Fibroblast of lung (primary cell): ENCODE measurements at places on chromosomes 2 and 18.

- peak; percentile 99 for DNase-seq
Measured at GRCh38 chr2:173184031-173185004, 108.7 kb downstream of the MAP3K20 start.

DNA sequence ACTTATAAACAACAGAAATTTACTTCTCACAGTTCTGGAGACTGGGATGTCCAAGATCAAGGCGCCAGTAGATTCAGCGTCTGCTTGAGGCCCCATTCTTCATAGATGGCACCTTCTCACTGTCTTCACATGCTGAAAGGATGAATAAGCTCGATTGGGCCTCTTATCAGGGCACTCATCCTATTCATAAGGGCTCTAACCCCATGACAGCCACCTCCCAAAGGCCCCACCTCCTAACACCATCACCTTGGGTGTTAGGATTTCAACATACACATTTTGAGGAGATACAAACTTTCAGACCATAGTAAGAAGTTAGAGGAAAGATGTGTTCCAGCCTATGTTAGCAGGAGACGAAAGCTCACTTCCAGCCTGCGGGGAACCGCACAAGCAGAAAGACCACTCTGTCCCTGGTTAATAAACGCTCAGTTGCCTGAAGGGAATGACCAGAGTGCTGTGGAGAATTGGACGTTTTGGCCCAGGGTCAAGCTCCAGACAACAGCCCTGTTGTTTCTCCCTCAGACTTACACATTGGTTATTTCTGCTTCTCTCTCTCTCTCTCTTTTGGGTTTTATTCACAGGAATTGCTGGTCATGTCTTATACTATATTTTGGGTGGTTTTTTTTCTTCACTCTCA is 90.3 kb downstream of the MAPRE2 start:
- no peak for DNase-seq

GRCh38 chr18:54774981-54775665 is 53.2 kb upstream of the RAB27B start:
- peak; percentile 55 for DNase-seq

GRCh38 chr2:75807992-75808391 is 97.3 kb upstream of the GCFC2 start:
- DNase-seq, result no peak

GRCh38 chr2:67656875-67657274 is 259.7 kb downstream of the ETAA1 start:
- DNase-seq, result peak; percentile 80

- peak; percentile 47 for DNase-seq
Measured at GRCh38 chr2:9637330-9637729, 6.5 kb upstream of the YWHAQ start.

DNA sequence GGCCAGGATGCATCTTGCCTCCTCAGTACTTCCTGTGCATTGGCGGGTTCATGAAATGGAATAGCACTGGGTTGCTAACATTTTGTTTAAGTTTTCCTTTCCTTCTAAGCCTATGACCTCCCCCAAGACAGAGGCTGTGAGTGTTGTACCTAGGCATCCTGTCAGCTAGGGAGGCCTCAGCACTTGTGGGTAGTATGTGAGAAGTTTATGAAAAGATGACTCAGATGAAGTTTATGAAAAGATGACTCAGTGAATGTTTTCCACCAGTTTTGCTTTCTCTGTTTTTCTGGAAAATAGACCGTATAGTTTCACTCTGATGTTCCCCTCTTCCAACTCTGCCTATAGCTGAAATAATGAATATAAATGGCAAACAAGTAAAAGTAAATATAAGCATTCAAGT is 412.9 kb downstream of the TMEM182 start:
- no peak for DNase-seq

- DNase-seq, result no peak
Measured at GRCh38 chr2:6647046-6647445, 218.7 kb downstream of the CMPK2 start.

DNA sequence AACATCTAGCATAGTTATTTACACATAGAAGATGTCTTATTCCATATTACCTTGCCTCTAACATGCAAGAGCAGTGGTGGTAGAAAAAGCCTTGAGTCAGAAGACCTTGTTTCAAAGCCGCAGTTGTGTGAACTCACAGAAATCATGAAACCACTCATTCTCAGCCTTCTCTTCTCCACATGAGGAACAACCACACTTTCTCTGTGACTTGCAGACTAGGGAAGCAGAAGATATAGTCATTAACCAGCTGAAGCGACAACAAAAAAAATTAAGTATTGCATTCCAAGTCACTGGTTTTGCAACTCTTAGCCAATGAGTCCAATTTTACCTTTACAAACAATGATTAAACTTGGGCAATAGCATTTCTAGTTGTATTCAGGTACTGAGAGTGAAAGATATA is 19.0 kb downstream of the TWSG1 start:
- no peak for DNase-seq

DNA sequence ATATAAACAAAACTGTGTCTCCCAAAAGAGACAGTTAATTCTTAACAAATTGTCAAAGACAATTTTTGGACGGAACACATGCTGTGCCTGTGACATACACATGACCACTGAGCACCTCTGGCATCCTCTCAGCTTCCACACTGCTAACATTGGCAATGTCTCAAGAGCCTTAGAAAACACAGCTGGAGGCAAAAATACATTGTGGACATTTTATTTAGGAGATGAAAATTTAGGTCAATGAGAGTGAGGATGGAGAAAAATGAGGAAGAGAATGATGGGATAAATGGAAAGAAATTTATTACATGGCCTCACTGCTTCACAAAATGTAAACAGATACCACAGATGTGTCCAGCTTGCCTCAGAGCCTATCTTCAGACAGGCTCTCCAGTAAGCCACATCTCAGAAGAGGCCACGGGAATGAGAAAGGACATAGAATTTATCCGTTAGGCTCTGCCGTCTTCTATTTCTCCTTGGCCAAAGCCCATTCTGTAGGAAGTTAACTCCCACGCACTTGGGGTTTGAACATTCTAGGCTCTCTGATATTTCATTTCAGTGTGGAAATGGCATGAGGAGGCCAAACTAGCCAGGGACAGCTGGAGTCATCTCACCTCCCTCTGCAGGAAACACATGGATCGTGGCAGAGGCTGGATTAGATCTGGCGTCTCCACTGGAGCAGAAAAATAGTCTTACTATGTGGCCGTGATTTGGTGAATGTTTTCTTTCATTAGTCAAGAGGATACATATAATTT is 519.4 kb upstream of the DSEL start:
- DNase-seq, result peak; percentile 68

DNA sequence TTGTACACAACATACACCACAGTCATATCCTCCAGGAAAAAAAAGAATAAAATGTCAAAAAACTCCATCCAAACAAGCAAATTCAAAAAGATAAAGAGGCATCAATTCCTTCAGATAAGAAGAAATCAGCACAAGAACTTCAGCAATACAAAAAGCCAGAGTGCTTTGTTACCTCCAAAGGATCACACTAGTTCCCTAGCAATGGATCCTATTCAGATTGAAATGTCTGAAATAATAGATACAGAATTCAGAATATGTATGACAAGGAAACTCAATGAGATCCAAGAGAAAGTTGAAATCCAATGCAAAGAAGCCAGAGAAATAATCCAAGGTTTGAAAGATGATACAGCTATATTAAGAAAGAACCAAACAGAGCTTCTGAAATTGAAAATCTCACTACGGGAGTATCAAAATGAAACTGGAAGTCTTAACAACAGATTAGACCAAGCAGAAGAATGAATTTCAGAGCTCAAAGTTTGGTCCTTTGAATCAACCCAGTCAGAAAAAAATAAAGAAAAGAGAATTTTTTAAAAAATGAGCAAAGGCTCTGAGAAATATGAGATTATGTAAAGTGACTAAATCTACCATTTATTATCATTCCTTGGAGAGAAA is 80.6 kb downstream of the TRABD2A start:
- DNase-seq, result no peak

- no peak for DNase-seq
Measured at GRCh38 chr18:9022397-9023155, 79.9 kb upstream of the NDUFV2 start.

DNA sequence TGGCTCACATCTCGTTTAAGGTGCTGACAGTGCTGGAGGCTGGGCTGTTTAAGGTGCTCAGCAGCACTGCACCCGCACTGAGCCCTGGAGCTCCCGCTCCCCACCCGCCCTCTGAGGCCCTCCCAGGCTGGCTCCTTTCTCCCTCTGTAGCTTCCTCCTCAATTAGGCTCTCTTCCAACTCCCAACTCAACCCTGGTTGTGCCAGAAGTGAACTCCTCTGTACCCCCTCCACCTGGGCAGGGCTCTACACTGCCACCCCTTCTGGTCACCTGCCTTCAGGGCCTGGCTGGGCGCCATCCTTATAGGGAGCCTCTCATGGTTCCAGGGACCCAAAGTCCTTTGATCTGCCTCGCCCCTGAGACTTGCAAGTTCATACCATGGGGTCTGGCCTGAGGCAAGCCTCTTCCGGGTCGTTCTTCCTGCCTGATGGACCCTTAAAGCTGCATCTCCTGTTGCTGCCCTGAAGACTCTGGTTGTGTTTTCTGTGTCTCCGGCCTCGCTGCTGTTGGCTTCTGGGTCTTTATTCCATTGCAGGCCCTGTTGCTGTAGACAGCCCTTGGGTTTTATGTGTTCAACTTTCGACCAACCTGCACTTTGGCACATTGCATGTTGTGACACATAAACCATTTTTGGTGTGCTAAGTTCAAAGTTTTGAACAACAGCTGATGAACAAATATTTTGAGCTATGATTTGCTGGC is 199.6 kb downstream of the LDLRAD4 start:
- no peak for DNase-seq

DNA sequence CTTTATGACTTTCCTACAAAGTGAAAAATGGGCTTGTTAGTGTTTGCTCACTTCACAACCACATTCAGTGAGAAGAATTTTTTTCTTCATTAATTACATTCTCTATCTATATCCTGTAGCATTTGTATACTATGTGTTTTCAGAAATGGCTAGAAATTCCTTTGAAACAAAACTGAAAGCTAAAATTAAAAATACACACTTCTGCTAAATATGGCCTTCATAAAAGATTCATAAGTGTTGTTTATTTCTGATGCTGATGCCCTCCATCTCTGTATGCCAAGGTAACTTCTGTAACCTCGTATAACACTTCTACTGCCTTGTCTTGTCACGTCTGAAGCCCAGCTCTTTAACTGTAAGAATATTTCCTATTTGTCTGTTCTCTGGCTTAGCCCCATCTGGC is 59.8 kb downstream of the PMAIP1 start:
- DNase-seq, result no peak
